ENCODE measurements at places on chromosomes 7 and 10.

GRCh38 chr7:89232-90019, 102.9 kb upstream of the FAM20C start:
- peak; percentile 96 for DNase-seq

GRCh38 chr7:1727079-1727478, 57.0 kb downstream of the ELFN1 start:
- DNase-seq = no peak

DNA sequence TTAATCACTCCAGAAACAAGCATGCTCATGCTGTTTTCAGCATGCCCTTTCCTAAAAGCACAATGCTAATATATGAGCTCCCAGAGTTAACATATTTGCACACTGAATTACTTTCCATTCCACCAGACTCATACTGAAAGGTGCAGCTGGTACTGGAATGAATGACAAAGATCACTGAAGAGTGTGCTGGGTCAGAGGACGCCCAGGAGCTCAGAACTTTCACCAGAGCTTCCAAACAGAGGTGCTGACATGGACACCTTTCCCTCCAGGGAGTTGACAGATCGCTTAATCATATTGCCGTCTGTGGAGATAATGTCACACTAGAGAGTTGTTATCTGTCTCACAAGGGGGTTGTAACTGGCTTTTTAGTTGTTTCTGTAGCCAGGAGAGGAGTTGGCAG, 292.9 kb downstream of the LHFPL3 start:
- no peak for DNase-seq

DNA sequence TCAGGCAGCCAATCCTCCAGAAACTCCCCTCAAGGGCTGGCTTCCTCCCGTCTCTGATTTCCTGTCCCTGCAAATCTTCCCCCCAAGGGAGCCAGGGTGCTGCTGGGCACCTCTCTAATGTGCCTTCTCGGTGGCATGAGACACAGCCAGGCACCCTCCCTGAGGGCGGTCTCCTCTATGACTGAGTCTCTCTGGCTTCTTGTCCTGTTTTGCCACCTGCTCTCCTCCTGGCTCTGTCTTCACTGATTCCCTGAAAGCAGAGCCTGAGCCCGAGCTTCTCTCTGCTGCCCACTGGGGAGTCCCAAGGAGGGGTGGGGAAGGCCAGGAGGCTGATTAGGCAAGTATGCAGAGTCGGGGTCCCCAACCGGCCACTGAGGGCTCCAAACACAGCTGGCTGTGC, 60.4 kb upstream of the INSIG1 start:
- DNase-seq = no peak

DNA sequence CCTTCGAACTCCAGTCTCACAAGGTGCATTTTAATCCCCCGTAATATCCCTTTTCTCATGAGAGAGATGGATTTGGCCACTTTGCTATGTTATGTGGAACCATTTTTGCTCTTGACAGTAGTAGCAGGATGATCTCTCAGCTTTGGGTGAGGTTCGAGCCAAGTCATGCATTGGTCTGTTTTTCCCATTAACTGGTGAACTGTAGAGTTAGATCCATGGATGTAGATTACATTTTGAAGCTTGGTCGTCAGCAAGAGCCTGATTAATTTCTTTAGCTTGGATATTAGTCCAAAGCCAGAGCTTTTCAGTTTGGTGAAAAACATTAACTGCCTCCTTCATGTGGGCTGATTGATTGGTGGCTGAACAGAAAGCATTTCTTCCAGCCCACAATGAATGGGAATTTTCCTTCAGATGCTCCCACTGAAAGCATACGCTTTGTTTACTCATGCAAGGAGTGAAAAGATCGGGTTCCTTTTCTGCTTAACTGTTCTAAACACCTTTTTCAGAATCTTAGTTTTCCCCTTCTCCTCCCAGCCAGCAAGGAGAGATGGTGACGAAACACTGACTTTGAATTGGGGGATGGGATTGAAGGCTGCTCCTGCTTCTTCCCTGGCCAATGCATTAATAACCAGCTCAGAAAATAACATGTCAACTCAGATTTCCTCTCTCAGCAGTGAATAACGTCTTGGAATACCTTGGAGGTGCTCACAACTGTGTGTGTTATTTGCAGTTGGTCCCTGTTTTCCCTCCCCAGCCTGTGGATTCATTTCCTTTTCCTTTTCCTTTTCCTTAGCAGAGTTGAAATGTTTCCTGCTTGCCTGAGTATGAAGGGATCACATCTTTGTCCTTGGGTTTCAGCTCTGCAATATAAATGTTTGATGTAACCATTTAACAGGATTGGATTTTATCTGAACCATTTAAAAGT, 351.8 kb upstream of the FZD8 start:
- no peak for DNase-seq

DNA sequence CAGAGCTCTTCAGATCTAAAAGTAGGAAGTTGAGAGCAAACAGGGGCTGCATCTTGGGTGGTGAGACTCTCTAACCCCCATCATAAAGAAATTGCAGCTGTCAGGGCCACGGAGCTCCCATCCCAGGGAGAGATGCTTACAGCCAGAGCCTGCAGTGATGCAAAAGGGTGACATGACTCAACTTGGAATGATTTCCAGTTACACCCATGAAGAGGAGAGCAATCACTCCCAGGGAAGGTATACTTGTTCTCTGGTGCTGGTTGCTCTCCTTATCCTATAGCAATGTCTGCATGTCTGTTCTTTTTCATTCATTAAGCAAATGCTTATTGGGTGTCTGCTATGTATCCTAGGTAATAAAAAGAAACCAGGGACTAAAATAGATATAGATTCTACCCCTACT, 228.0 kb downstream of the RAB11FIP2 start:
- no peak for DNase-seq

DNA sequence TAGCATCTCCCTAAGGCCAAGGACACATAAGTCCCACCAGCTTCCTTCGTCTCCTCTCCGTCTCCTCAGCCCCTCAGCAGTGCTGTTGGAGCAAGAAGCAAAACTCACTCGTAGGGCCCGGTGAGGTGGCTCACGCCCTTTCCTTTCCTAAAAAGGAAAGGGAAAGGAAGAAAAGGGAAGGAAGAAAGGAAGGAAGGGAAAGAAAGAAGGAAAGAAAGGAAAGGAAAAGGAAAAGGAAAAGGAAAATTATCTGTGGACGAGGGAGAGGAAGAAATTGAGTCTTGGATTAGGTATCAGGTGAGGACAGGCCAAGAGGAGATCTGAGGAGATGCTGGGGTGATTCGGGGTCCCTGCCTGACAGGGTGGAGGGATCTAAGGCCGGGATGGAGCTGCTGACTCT, 3.1 kb upstream of the ZNF316 start:
- no peak for DNase-seq

- DNase-seq = no peak
Observed at GRCh38 chr7:130486114-130486953, 5.6 kb upstream of the MEST start.

DNA sequence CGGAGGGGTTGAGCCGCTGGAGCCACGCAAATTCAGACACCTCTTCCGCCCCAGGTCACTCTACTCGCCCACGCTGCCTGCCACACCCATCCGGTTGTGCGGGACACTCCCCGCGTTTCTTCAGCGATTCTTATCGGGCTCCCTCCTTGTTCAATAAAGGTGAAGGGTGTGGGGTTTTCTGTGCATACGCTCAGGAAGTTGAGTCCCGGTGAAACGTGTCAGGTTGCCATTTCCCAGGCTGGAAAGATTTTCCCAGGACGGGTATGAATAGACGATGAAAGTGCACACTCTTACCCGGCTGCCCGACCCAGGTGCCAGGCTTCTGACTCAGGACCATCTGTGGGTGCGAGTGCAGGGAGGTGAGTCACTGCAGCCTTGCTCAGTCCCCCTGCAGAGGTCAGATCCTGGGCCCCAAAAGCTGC, 22.0 kb downstream of the KLF6 start:
- peak; percentile 59 for DNase-seq

DNA sequence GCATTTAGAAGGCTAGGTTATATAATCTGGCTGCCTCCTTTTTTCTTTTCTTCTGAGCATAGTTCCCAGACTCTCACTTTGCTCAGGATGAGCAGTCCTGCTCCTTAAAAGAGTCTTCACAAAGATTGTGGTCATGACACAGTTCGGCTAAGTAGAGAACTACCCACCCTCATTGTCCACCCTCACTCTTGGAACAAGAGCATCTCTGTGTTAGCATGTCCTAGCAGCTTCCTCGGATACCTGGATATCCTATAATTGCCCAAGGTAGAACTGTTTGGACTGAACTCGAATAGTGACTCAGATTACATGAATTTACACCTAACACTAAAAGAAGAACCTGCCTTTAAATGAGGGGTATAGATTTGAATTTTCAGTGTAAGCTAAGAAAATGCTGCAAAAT, 572.0 kb downstream of the SUGCT start:
- no peak for DNase-seq

DNA sequence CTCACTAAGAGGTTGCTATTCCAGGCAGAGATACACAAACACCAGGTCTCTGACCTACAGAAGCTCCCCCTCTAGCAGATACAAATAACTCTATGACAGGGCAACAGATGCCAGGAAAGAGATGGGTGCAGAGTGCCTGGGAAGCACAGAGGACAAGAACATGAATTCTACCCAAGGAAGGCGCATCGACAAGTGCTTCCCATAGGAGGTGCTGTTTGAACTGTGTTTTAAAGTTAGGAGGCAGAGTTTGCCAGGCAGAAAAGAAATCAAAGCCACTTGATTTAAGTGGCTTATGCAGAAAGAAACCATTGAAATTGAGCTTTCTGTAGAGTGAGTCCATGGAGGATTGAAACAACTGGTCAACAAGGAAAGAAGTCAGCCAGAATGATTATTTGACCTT, 35.3 kb upstream of the EGR2 start:
- DNase-seq = no peak

GRCh38 chr10:18437486-18437885, 213.9 kb downstream of the NSUN6 start:
- DNase-seq = no peak

- no peak for DNase-seq
Observed at GRCh38 chr7:33673029-33673700, 232.2 kb upstream of the BMPER start.

DNA sequence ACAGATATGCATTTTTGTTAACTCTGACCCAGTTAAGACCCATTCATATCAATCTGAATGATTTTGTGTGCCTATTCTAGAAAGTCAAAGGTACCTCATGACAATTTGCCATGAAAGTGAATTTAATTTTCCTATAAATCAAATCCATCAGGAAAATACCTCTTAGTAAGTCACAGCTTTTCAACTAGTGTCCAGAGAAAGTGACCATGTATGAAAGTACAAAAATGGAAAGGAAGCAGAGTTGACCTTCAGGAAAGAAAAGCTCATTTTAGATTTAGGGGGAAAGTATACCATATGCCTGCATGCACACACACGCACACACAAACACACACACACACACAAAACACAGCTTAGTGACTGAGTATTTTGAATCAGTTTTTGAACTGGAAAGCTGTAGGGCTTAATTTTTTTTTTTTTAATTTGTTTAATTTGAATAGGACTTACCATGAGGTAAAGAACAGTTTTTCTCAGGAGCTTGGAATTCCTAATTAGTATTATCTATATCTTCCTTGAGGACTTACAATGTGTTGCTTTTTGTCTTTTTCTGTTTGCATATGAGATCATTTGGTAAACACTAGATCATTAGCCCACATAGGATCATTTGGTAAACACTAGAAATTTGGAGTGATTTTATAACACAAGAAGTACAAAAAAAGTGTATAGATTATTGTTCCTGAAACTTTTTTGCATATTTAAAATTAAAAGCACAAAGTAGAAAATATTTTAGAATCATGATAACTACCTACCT, 61.6 kb downstream of the ZNF277 start:
- DNase-seq = no peak

Data from astrocyte of the spinal cord (primary cell).